ENCODE measurements at places on chromosomes 6 and 20.

DNA sequence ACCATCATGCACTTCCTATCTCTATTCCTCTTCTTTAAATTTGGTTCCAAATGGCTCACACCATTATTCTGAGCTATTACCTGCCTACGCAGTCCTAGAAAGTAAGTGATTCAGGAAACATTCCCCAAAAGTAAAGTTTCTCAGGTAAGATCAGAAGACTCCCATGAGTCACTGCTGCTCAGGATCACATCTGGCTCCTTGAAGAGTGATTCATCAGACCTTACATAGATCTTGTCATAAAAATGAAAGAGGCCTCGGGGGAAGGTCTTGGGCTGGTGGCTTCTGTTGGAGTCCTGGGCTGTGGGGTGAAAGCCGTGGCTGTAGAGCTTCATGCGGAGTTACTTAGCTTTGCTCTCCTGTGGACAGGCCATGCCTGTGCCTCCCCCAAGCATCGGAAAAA lies 35.9 kb downstream of the PLG start:
- DNase-seq, result no peak

DNA sequence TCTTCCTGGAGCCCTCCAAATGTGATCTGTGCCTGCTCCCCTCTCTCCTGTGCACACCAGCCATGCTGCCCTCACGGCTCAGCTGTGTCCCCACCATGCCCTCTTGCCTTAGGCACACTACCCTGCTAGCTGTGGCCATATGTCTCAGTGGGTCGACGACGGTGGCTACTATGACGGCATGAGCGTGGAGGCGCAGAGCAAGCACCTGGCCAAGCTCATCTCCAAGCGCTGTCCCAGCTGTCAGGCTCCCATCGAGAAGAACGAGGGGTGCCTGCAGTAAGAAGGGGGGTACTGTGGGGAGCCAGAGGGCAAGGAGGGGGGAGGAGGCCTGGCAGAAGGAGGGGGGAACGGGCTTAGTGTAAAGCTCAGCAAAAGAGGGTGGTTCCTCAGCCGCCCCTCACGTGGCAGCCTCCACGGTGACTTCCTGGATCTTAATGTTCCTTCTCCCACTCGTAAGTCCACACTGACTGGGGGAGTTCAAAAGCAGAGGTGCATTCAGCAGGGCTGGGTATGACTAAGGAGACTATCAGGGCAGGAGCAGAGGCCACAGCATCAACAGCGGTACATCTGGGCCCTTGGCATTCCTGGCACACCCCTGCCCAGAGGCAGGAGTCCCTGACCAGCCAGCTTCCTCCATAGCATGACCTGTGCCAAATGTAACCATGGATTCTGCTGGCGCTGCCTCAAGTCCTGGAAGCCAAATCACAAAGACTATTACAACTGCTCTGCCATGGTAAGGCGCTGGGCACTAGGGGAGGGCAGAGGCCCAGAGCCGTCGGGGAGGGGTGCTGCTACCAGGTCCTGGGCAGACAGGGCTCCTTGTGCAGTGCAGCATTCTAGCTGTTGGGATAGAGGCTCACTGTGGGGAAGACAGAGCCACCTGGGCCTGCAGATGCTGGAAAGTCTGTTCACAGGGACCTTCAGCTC lies 8.0 kb downstream of the DNPH1 start:
- DNase-seq, result no peak

- no peak for DNase-seq
These were observed 2.3 kb downstream of the SLPI start for GRCh38 chr20:45251884-45252560.

DNA sequence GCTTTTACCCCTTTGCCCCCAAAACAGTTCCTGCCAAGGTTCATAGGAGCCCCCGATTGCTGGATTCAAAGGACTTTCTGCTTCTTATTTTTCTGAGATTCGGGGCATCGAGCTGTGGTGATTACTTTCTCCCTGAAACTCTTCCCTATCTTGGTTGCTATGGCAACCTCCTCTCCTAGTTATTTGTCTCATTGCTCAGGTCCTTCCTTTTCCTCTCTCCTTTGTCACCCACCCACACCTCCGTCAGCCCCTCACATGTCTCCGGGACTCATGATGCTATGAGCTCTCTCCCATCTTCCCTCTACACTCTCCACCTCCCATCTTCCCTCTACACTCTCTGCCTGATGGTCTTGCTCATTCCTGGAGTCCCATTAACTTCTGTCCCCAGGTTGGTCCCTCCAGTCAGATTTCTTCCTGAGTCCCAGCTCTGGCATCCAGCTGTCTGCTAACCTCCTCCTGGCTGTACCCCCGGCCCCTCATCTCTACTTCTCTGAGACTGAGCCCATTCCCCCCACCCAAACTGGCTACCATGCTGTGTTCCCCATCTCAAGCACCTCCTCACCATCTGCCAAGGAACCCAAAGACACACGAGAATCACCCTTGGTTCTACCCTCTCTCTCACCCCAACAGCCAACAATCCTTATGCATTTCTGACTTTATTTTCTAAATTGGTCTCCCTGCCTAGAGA lies 30.2 kb upstream of the NNAT start:
- no peak for DNase-seq

DNA sequence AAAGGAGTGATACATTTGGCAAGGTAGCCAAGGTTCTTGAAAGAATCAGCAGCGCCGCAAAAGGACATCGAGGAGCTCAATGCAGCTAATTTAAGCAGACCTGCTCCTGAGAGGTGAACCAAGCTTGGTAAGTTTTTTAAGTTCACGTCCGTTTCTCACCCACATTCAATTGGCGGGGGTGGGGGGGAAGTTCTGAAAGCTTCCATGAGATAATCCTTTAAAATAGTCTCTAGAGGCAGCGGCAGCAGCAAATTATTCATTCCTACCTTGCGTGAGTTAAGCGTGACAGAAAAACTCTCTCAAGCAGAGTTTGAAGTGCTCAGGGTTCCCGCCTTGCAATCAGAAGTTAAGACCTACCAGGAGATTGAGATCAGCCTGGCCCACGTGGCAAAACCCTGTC lies 97.3 kb upstream of the NHSL1 start:
- no peak for DNase-seq

- DNase-seq, result no peak
These were observed 5.0 kb downstream of the COL21A1 start for GRCh38 chr6:56242346-56242745.

GRCh38 chr6:117711369-117711768 lies 36.1 kb downstream of the NUS1 start:
- DNase-seq, result no peak

- DNase-seq, result no peak
These were observed 35.3 kb upstream of the PTGIS start for GRCh38 chr20:49603209-49603627.

DNA sequence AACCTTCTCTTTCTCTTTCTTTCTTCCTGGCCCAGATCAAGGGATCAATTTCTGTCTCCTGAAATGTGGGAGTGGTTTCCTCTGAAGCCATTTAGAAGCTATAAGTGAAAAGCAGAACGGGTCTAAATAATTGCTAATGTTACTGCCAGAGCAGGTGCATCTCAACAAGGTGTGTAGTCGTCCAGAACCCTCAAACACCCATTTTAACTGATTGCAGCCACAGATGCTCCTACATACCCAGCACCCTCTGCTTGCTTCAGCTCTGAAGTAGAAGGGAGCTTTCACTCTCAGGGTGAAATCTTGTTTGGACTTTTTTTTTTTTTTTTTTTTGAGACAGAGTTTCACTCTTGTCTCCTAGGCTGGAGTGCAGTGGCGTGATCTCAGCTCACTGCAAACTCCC lies 592.1 kb upstream of the ARID1B start:
- no peak for DNase-seq

DNA sequence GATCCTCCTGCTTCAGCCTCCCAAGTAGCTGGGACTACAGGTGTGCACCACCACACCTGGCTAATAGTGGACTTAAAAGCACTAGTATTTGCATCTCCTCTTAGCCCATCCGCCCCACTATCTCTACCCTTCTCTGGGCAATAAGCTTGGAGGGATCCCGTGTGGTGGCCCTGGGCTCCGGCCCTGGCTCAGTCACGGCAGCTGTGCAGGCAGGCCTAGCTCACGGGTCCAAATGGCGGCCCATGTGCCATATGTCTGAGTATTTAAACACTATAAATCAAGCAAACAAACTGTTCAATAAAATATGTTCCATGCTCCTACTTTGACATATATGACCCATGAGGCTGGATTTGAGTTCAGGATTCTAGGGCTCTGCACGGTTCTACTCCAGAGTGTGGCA lies 118.4 kb downstream of the BANF2 start:
- DNase-seq, result no peak

DNA sequence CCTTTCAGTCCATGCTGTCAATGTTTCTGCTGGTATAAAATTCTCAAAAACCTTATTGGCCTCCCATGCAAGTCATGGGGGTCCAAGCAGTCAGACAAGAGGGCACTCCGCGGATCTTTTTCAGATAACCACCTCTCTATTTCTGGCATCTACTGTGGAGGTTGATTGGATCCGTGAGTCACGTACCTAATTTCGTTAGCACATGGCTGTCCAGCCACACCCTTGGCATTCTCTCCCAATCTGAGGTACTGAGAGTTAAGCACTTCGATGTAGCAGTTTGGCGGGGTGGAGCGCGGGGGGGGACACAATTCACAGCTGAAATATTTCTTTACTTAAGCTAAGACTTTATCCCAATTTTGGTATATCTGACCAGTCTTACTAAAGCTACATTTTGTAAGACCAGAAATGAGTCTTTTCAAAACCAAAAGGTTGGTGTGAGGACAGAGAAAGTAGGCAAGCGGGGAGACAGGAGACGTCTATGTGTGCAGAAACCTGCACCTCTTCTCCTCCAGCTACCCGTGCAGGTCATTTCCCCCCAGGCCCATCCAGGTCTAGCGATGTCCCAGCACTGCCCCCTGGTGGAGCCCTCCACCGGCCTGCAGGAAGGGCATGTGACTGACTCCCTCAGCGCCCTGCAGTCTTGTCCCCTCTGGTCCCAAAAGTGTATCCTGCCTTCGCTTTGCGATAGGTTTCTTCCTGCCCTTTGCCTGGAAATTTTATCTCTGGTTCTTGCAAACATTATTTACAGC lies 113.1 kb downstream of the ADAT2 start:
- peak; percentile 15 for DNase-seq

DNA sequence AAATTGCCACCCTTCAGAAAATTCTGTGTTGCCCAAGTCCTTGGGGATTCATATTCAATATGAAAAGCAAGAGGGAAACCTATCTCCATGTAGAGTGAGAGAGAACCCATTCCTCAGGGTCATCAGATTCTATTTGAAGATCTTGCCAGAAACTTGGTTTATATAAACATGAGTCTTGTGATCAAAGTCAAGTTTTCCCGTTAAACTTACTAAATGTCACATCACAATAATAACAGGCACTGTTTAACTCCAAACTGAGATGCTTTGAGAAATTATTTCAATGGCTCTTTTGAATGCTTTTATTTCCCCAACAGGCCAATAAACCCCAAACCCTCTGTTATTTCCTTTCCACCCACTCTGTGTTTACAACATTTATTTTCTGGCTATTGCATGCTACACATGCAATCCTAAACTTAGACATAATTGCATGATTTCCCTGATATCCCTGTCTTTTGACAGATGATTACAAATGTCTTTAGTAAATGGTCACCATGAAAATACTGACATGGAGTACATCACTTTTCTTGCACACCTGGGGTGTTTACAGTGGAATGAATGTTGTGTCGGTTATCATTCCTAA lies 31.1 kb upstream of the SSTR4 start:
- DNase-seq, result no peak

- DNase-seq, result no peak
These were observed 529.0 kb downstream of the TBC1D32 start for GRCh38 chr6:120805276-120805675.

DNA sequence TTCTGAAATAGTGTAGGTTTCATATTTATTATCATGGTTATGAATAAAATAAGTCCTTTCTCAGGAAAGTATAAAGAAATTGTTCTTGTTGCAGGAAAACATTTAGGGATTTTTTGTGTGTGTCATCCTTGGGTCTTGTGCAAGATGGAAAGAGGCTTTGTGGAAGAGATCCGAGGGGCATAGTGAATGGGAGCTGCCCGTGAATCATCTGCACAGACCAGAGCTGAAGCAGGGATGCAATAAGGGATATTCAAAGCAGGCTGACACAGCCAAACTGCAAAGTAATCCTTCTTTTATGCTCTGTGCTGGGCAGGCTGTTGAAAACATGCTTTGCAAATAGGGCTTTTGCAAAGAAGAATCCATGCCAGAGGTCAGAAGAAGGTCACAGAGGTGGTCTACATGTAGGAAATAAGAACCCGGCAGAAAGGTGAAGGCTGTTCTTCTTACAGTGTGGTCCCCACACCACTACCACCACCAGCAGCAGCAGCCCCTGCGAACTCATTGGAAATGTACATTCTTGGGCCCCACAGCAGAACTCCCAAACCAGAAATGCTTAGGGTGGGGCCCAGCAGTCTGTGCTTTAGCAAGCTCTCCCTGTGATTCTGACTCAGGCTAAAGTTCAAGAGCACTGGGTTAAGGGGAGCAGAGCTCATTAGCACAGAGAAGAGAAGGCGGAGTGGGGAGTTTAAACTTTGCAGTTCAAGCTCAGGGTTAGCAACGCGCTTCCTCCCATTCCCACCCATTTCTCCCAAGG lies 237.6 kb downstream of the QKI start:
- no peak for DNase-seq

- no peak for DNase-seq
These were observed 23.9 kb downstream of the ADTRP start for GRCh38 chr6:11754625-11755271.

DNA sequence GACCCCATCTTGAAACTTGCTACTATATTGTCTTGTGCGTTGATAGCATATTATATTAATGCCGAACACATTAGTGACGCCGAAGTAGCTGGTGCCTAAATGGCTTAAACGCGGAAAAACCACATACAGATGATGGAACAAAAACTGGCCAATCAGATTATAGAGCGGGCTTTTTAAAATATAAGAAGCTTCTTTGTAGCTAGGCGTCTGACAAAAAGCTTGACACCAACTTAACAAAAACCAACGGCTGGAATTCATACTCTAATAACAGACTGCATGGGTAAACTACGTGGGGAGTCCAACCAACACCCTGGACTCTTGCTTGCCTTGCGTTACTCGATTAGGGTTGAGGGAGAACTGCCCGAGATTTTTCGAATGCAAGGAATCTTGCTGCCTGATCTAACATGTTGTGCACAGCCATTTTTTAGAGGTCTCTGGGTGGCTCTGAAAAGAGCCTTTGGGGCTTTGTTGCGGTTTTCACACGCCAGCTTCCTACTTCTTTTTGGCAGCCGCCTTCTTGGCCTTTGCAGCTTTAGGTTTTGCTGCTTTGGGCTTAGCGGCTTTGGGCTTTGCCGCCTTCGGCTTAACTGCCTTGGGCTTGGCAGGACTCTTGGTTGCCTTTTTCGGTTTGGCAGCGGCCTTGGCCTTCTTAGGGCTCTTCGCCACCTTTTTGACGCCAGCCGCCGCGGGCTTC lies 45.7 kb downstream of the OR2B2 start:
- no peak for DNase-seq

- DNase-seq, result no peak
These were observed 56.3 kb upstream of the PRL start for GRCh38 chr6:22353101-22353500.

All from stimulated activated CD8-positive, alpha-beta memory T cell treated with anti-CD3 and anti-CD28 coated beads, Interleukin-12 subunit alpha, Interleukin-12 subunit beta, amount 100 ng/mL, for 1 hour (primary cell).